Activated CD4-positive, alpha-beta T cell treated with anti-CD3 and anti-CD28 coated beads for 24 hours (primary cell): ENCODE measurements at places on chromosomes 1 and 21.

DNA sequence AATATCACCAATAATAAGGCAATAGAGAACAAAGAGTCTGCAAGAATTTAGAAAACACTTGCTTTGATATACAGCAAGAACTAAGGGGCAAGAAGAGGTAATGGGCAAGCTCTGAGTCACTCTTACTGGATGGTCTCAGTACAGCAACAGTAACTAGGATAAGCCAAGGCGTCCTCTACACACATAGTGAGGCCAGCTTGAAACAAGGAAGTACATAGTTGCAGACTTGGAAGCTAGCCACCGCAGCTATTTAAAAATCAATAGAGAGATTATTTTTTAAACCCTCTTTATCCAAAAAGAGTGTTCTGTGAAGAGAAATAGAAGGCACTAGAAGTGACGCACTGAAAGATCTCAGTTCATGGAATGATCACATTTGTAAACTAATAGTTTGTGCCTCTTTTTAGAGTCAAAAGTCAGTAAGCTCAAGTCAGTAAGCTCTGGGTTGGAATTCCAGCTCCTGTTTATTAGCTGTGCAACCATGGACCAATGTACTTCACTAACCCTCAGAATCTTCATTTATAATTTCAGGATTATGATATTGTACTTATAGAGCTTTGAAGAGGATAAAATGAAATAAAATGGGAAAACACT lies 118.6 kb downstream of the AKT3 start:
- no peak for DNase-seq

DNA sequence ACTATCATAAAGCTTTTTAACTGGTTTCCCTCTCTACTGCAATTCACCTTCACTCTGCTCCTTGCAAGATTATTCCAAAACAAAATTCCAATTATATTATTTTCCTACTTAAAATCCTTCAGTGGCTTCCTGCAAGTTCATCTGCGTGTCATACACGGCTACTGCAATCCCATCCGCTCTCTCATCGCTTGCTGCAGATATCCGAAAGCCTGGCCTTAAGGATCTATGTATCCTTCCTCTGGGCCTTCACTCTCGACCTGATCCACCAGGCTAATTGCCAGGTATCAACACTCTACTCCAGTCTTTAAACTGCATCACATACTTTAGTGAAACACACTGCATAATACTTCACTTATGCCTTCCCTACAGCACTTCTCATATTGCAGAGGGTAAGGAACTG lies 44.0 kb downstream of the VAV3 start:
- DNase-seq = no peak

- no peak for DNase-seq
Measured at GRCh38 chr1:31752258-31752657, 11.9 kb downstream of the ADGRB2 start.

DNA sequence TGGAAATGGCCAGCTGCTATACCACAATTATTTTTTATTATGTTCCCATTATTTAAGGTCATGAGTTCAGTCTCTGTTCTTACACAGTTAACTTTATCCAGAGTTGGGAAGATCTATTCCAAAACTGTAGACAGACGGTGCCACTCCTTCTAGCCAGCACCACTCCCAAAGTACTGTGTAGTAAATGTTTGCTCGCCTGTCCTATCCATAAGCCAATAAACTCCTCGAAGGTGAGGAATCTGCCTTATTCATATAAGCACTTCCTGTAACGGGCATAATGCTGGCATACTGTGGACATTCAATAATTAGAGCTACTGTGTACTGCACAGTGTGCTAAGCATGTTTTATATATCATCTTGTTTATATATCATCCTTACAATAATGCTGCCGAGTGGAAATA lies 26.1 kb upstream of the STMN1 start:
- DNase-seq = no peak

DNA sequence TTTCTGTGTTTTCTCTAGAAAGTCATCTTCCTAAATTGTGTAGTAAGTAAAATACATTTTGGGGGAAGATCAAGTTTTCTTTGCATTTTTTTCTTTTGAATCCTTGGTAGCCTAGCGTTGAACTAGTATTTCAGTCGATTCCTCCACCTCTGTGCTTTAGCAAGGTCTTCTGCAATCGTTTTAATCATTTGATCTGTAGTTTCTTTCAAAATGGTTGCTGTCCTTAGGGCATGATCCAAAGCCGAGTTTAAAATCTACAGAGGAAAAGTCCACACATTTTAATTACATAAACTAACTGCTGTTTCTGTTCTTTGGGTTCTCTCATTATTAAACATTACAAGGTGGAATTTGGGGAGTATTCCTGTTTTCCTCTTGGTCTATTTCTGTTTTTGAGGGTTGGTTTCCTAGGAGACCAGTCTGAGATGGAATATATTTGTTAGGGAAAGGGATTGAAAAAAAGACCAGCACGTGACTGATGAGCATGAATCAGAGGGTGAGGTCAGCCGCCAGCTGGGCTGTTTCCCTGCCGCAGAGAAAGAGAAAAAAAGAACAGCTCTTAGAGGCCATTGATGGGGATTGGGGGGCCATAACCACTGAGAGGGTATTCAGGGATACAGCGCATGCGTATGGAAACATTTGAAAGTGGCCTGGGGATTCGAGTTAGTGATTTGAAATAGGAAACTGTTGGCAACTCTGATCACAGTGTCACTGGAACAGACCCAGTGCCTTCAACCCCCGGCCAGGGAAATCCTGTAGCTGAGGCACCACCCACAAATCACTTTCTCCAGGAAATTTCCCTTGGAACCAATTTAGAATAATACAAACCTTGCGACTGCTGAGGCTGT lies 40.6 kb downstream of the AKNAD1 start:
- no peak for DNase-seq

GRCh38 chr21:26169061-26169610 lies 1.4 kb downstream of the APP start:
- no peak for DNase-seq

DNA sequence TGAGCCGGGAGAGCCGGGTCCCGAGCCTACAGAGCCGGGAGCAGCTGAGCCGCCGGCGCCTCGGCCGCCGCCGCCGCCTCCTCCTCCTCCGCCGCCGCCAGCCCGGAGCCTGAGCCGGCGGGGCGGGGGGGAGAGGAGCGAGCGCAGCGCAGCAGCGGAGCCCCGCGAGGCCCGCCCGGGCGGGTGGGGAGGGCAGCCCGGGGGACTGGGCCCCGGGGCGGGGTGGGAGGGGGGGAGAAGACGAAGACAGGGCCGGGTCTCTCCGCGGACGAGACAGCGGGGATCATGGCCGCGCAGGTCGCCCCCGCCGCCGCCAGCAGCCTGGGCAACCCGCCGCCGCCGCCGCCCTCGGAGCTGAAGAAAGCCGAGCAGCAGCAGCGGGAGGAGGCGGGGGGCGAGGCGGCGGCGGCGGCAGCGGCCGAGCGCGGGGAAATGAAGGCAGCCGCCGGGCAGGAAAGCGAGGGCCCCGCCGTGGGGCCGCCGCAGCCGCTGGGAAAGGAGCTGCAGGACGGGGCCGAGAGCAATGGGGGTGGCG lies 371 bp downstream of the ARID1A start:
- DNase-seq = no peak

DNA sequence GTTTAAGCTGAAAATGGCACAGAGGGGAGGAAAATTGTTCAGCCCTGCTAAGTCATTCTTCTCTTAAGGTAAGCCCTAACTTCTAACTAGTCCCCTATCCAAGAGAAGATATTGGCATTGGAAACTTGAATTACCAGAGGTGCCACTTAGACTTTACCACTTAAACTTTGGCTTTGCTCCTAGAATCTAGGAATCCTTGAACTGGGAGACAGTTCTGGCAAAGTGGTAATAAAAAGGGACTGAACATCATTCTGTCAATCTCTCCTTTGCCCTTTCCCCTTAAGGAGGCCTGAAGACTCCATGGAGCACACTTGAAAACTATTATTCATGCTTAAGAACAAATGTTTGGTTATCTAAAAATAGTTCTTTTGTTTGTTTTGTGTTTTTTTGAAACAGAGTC lies 8.4 kb downstream of the ATP1A4 start:
- DNase-seq = no peak

DNA sequence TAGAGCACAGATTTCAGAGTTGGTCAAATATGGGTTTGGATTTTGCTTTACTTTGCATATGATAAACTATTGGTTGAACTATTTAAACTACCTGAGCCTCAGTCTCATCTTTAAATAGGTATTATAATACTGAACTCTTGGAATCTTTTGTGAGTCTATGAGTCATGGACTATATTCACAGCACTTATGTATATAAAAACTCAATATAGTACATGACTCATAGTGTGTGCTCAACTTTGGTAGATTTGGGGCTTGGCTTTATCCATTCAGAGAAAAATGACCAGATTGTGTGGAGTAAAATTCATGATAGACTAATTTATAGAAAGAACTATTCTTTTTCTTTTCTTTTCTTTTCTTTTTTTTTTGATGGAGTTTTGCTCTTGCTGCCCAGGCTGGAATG lies 28.7 kb downstream of the FCRL3 start:
- DNase-seq = no peak

GRCh38 chr1:72851597-72851996 lies 569.3 kb upstream of the NEGR1 start:
- no peak for DNase-seq

GRCh38 chr1:40308036-40308727 lies 8.9 kb downstream of the COL9A2 start:
- no peak for DNase-seq

DNA sequence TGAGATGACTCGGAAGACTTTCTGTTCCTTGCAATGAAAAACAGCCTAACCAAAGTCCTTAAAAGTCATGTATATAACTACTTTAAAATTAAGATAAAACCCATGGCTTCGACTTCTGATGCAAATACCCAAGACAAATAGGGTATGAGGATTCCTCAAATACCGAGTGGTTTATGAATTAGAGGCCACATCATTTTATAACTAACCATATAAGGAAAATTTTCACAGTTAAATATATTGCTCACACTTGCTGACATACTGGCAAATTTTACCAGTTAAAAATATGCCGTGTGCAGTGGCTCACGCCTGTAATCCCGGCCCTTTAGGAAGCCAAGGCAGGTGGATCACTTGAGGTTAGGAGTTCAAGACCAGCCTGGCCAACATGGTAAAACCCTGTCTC lies 5.4 kb downstream of the RERE start:
- DNase-seq = no peak

DNA sequence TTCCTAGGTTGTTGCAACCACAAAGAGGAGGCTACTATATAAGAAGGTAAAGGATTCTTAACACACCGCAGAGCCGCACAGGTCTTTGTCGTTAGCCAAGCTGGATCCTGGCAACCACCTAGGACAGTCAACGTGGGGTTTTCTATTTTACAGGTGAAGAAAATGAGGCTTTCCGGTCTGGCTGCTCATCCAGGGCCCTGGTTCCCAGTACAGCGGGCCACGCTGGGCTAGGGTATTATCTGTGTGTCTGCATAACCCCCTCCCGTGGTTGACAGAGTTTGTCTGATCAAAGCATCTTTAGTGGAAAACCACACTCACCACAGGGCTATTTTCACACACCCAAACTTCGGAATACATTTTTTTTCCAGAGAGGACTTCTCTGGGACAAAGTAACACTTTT lies 39.0 kb upstream of the PDE9A start:
- peak; percentile 19 for DNase-seq

DNA sequence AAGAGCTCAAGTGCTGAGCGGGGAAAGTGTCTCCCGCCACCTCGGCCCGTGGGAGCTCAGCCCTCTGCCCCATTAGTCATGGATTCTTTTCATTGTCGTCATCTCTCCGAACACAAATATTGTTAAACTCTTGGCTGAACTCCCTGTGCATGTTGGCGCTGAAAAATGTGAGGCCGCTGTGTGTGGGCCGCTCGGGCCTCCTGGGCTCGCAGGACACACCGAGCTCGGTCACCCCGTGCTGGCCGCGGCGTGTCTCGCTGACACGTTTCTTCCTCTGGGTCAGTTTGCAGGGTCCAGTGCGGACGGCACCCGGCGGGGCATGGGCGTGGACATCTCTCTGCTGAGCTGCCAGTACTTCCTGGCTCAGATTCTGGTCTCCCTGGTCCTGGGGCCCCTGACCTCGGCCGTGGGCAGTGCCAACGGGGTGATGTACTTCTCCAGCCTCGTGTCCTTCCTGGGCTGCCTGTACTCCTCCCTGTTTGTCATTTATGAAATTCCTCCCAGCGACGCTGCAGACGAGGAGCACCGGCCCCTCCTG lies 25.6 kb downstream of the SLC45A1 start:
- no peak for DNase-seq

DNA sequence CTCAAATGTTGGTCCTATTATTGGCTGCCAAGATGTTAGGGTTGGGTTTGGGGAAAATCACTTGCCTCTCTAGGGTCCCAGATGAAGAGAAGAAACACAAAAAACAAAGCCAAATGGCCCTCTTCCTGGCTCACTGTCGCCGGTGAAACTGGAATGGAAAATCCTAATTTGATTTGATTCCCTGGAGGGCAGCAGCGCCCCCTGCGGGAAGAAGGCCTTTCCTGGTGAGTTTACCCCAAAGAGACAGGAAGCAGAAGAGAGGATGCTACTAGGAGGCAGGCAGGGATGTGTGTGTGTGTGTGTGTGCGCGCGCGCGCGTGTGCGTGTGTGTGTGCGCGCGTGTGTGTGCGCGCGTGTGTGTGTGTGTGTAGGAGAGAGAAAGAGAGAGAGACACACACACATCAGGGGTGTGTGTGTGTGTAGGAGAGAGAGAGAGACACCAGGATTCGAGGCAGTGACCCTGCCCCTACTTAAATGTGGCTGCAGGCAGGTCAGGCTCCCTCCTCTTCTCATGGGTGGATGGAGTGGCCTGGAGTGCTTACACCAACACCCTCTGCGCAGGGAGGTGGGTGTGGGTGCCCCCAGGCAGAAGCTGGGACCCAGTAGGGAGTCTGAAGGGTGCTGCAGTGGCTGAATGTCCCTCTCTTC lies 3.1 kb upstream of the SELENON start:
- DNase-seq = peak; percentile 86

- DNase-seq = no peak
Measured at GRCh38 chr1:203995228-203995627, 77.7 kb upstream of the SOX13 start.

DNA sequence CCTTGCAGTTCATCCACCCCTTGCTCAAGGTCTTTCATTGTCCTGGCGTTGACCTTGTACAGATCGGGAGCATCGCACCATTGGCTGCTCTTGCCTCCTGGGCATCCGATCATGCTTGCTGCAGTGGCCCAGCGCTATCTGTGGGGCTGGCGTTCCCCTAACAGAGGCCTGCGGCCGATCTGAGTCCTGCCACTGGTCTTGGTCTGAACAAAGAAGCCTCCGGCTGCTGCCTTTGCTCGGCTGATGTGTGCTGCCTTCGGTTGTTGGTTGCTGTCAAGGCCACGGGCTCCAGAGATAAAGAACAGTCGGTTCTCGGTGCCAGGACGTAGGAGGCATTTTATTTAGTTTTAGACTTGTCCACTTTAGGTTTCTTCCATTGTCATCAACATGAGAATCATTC lies 39.0 kb downstream of the PCNT start:
- DNase-seq = no peak

DNA sequence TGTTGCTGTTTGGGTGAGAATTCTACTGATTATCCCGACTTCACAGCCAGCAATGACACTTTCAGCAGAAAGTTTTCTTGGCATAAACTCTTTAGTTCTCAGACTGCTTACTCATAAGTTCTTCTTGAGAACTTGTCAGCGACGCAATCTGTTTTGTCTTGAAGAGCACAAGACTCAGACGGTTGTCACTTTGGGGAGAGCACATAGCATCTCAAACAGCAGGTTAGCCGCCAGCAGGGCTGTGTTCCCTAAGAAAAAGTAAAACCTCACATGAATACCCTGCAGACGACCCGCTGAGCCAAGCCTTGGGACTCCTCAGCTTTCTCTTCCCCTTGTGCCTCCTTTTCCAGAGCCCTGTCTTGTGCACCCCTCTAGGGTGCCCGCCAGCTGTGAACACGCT lies 11.4 kb downstream of the AGMAT start:
- no peak for DNase-seq
